ENCODE measurements at places on chromosomes 4 and X. TPM values are rescaled to one million over a fixed set of nuclear protein-coding genes. Genes with fewer than 3 reads are reported as not detected.

- no peak overlapping the region for H3K4me3 ChIP-seq
- H3K4me1 ChIP-seq = no peaks in the 10 kb centered on the region
- H3K27me3 ChIP-seq = no peaks in the 10 kb centered on the region
- DNase-seq = no peak
- H3K27ac ChIP-seq = no peak overlapping the region
Observed at GRCh38 chrX:23884427-23885024, 23.2 kb downstream of the APOO start.

DNA sequence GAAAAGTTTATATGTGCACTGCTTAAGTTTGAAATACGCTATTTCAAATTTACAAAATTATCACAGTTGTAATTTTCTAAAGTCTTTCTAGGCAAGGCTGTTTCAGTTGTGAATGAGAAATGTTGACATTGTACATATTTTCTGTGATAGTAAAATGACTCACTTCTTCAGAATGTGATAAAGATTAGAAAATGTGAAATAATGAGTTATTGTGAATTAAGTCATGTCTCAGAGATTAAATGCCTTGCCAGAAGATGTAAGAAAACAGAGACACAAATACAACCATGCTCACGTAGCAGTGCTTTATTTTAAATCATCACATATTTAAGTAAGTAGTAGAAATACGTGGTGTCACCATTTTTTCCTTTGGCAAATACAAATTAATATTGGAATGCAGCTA lies 768 bp downstream of the CLCN4 start:
- DNase-seq = no peak
- H3K4me3 ChIP-seq = peak overlapping the region; percentile 54
- H3K36me3 ChIP-seq = no peaks in the 10 kb centered on the region
- H3K27me3 ChIP-seq = no peaks in the 10 kb centered on the region
- H3K4me1 ChIP-seq = no peaks in the 10 kb centered on the region

DNA sequence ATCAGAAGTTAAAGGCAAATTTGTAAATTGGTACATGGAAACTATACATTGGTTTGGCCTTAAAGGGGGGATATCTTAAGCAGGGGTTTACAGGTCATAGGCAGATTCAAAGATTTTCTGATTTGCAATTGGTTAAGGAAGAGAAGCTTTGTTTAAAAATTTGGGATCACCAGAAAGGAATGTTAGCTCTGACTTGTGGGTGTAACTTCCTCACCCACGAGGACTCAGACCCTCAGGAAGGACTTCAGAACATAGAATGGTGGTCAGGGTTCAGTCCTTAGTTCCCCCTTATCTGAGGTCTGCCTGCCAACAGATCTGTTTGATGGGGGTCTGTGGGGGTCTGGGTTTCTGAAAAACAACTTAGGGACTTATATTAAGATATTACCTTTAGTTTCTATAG lies 427.4 kb upstream of the DIPK2B start:
- no peaks in the 10 kb centered on the region for H3K36me3 ChIP-seq
- DNase-seq = no peak
- no peak overlapping the region for H3K4me3 ChIP-seq
- no peaks in the 10 kb centered on the region for H3K27me3 ChIP-seq

DNA sequence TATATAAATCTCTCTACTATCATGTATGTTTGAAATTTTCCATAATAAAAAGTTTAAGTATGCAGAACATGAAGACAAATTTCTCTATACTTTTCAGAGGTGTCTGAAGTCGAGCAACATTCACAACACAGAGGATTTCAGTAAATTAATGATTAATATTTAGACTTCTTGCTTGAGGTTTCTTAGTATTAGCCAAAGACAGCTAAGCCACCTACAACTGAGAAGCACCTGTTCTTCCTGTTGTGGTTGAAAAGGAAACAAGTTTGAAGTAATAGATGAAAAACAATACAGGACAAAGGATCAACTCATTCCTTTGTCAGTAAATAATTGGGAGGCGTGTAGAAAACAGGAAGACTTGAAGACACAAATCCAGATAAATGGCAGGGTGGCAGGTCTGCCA lies 21.1 kb downstream of the SCML1 start:
- peaks cover 8% of the 10 kb centered on the region for H3K36me3 ChIP-seq
- H3K27ac ChIP-seq = no peak overlapping the region
- no peak for DNase-seq
- H3K4me1 ChIP-seq = no peaks in the 10 kb centered on the region
- H3K4me3 ChIP-seq = no peak overlapping the region
- no peaks in the 10 kb centered on the region for H3K27me3 ChIP-seq

DNA sequence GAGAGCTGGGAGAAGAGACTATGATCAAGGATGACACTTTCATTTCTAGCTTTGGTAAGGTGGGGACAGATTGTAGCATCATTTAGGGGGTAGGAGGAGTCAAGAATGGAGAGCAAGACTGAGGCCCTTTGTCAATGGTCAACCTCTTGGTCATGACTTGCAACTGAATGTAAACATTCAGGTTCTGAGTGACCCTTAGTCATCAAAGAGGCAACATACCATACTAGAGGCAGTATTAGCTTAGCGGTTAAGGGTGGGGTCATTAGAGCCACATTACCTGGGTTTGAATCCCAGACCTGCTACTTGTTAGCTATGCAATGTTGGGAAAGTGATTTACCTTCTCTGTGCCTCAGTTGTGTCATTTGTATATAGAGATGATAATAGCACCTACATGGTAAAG lies 76.5 kb downstream of the MED28 start:
- H3K27me3 ChIP-seq = no peaks in the 10 kb centered on the region
- H3K36me3 ChIP-seq = no peaks in the 10 kb centered on the region
- no peak for DNase-seq
- no peaks in the 10 kb centered on the region for H3K4me1 ChIP-seq
- H3K27ac ChIP-seq = no peak overlapping the region

DNA sequence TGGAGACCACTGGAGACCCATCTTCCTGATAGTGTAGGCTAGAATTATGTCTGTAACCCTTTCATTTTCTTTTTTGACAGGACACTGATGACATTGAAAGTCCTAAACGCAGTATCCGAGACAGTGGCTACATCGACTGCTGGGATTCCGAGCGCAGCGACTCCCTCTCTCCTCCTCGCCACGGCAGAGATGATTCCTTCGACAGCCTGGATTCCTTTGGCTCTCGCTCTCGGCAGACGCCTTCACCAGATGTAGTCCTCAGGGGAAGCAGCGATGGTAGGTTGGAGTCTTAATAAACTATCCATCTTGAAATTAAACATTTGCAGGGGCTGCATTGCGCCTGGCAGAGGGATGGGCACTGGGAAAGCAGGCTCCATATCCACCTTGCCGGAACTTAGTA lies 75.4 kb downstream of the LIMCH1 start:
- peaks cover 33% of the 10 kb centered on the region for H3K4me1 ChIP-seq
- peak overlapping the region; percentile 80 for H3K27ac ChIP-seq
- no peaks in the 10 kb centered on the region for H3K27me3 ChIP-seq
- no peak for DNase-seq
- peak overlapping the region; percentile 32 for H3K4me3 ChIP-seq

GRCh38 chrX:45497290-45497689 lies 296.6 kb upstream of the DIPK2B start:
- no peaks in the 10 kb centered on the region for H3K36me3 ChIP-seq
- no peak for DNase-seq
- no peak overlapping the region for H3K27ac ChIP-seq
- peaks cover 22% of the 10 kb centered on the region for H3K27me3 ChIP-seq
- no peaks in the 10 kb centered on the region for H3K4me1 ChIP-seq
- H3K4me3 ChIP-seq = no peak overlapping the region

- H3K4me3 ChIP-seq = no peak overlapping the region
- no peak for DNase-seq
Observed at GRCh38 chr4:54076673-54077072, 12.3 kb upstream of the CHIC2 start.

- H3K27me3 ChIP-seq = no peaks in the 10 kb centered on the region
- no peak for DNase-seq
- H3K27ac ChIP-seq = no peak overlapping the region
- no peak overlapping the region for H3K4me3 ChIP-seq
- no peaks in the 10 kb centered on the region for H3K4me1 ChIP-seq
Observed at GRCh38 chr4:19999276-19999675, 252.4 kb upstream of the SLIT2 start.

DNA sequence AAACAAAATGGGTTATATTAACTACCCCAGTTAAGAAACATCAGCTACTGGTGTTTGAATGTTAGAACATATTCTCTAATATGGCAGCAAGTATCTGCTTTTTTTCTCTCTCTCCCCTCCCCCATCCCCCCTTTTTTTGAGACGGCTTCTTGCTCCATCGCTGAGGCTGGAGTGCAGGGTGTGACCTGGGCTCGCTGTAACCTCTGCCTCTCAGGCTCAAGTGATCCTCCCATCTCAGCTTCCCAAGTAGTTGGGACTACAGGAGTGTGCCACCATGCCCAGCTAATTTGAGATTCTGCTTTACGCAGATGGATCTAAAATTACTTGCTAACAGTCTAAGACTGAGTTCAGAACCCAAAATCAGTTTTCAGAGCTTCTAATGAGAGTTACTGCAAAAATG lies 101.9 kb downstream of the AFF1 start:
- no peak overlapping the region for H3K4me3 ChIP-seq
- DNase-seq = no peak
- peak overlapping the region; percentile 76 for H3K27ac ChIP-seq
- no peaks in the 10 kb centered on the region for H3K36me3 ChIP-seq
- peaks cover 97% of the 10 kb centered on the region for H3K4me1 ChIP-seq

GRCh38 chrX:125407314-125407713 lies 87.6 kb downstream of the TEX13C start:
- no peaks in the 10 kb centered on the region for H3K36me3 ChIP-seq
- no peak overlapping the region for H3K4me3 ChIP-seq
- H3K27ac ChIP-seq = no peak overlapping the region

GRCh38 chr4:100929135-100929534 lies 411.3 kb upstream of the EMCN start:
- no peaks in the 10 kb centered on the region for H3K36me3 ChIP-seq
- H3K27me3 ChIP-seq = no peaks in the 10 kb centered on the region
- H3K27ac ChIP-seq = no peak overlapping the region
- no peaks in the 10 kb centered on the region for H3K4me1 ChIP-seq
- no peak overlapping the region for H3K4me3 ChIP-seq

GRCh38 chr4:124279741-124280140 lies 432.8 kb downstream of the ANKRD50 start:
- no peaks in the 10 kb centered on the region for H3K36me3 ChIP-seq
- no peak for DNase-seq
- H3K4me1 ChIP-seq = no peaks in the 10 kb centered on the region
- H3K27ac ChIP-seq = no peak overlapping the region

DNA sequence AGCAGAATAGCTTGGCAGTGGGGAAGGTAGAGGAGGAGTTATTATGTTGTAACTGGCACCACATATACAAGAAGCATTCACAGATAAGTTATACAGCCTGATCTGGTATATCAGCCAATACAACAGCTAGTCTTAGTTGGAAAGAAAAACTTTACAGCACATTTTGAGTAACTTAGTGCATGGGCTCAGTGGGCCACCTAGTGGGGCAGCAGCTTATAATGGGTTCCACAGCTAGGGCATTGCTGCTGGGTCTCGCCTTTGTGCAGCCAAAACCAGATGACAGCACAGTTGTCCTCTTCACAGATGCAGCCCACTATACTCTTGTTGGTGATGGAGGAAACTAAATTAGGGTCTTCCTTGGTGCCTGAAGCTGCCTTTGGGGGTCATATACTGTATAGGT lies 448.1 kb upstream of the RASGEF1B start:
- H3K27ac ChIP-seq = no peak overlapping the region
- H3K27me3 ChIP-seq = no peaks in the 10 kb centered on the region
- no peaks in the 10 kb centered on the region for H3K4me1 ChIP-seq
- no peaks in the 10 kb centered on the region for H3K36me3 ChIP-seq
- no peak overlapping the region for H3K4me3 ChIP-seq

- H3K27me3 ChIP-seq = no peaks in the 10 kb centered on the region
- peak within 1 kb of the TSS; percentile 88 for H3K4me3 ChIP-seq
- peaks cover 22% of the 10 kb centered on the region for H3K4me1 ChIP-seq
- H3K27ac ChIP-seq = peak within 1 kb of the TSS; percentile 91
- peaks cover 4% of the 10 kb centered on the region for H3K36me3 ChIP-seq
Observed at GRCh38 chr4:56387023-56388001, at the start of gene AASDH. TSS of gene AASDH (minus strand) at chr4:56387491. CDS start at chr4:56384299, 3,192 bp downstream.

- H3K4me1 ChIP-seq = peaks cover 20% of the 10 kb centered on the region
- peaks cover 4% of the 10 kb centered on the region for H3K36me3 ChIP-seq
- no peak overlapping the region for H3K27ac ChIP-seq
- H3K27me3 ChIP-seq = no peaks in the 10 kb centered on the region
- DNase-seq = no peak
Observed at GRCh38 chrX:20143111-20143510, 1.5 kb upstream of the EIF1AX start.

Gene MAGEA6
- not detected for total RNA-seq

Gene GAGE1
- total RNA-seq = not detected

Gene RENBP
- 7.3 TPM for total RNA-seq

Gene DRP2
- total RNA-seq = not detected

Gene UGT2B17
- not detected for total RNA-seq

Gene CT45A1
- total RNA-seq = not detected

Gene CDS1
- total RNA-seq = 0.32 TPM

Gene ERAS
- not detected for total RNA-seq

Gene IL15
- total RNA-seq = 1.8 TPM

Gene ESX1
- total RNA-seq = not detected

Gene ZBTB49
- 4.1 TPM for total RNA-seq
